ENCODE measurements at places on chromosomes 4 and X.

GRCh38 chr4:53018471-53018870, 156.4 kb downstream of the RASL11B start:
- DNase-seq, result no peak

DNA sequence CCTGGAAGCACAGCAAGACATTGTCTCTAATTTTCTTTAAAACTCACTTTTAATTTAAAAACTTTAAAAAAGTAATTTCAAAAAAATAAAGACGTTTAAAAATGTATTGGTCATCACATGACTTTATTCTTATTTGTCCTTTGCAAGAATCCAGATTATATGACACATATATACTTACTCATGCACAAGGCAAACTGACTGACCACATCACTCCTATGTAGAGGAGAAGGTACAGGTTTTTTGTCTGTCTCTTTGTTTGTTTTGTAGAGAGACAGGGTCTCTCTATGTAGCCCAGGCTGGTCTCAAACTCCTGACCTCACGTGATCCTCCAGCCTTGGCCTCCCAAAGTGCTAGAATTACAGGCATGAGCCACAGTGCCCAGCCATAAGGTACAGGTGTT, 28.6 kb downstream of the MAML3 start:
- no peak for DNase-seq

GRCh38 chr4:86155766-86156165, 204.1 kb downstream of the MAPK10 start:
- no peak for DNase-seq

DNA sequence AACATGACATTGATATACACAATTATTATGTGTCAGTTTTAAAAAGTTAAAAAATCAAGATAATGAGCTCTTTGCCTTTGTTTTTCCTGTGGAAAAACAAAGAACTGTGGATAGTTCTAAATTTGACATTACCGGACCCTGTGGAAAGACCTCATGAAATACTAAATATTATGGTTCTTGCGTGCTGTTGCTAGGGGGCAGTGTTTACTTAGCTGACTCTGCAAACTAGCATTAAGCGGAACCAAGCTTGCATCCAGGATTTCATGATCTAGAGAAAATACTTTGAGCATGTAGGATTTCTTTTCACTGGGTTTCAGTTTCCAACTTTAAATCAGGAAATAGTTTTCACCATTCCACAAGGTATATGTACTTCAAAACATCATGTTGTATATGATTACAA, 33.6 kb downstream of the CLCN4 start:
- DNase-seq, result no peak

DNA sequence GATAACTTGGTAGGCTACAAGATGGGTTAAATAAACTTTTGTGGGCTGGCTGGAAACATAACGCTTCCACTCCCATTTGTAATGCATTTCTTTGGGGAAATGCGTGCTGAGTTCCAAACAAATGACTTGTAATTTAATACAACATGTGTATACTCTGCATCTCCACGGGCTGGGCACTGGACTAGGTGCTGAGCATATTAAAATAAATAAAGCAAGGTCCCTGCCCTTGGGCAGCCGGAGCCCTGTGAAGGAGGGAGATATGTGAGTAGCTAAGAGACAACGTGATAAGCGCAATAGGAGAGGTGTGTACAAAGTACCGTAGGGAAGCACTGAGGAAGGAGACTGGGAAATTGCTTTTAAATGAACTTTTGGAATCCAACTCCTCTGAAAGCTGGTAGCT, 147.2 kb upstream of the RBPJ start:
- no peak for DNase-seq

- no peak for DNase-seq
Observed at GRCh38 chr4:147236806-147237205, 244.1 kb upstream of the EDNRA start.

Data from left forelimb (tissue), 1 donor.